ENCODE measurements at places on chromosomes 1 and 21.
A peak's percentile ranks its signal among the peaks of the same experiment; 100 is the strongest.

DNA sequence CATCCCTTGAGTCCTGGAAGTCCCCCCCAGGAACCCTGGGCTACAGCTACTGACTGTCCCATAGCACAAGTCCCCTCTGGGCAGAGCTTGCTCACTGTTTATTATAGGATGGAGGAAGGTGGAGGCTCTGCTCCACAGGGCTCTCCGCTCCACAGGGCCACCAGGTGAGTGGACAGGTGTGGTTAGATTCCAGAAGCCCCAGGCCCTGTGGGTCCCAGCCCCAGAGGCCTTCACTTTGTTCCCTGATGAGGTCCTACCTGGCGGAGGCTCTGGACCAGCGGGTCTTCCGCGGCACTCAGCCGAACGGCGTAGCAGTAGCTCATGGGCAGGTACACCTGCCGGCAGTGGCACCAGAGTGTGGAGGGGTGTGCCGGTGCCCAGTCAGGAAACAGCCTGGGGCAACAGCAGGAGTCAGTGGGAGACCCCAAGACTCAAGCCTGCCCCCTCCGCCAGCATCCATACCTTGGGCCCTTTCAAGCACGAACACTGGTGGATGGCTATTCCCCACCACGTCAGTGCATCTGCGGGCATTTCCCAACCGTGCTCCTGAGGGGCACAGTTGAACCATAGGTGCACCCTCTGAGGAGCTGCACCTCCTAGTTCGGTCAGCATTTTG is 12.3 kb downstream of the LSS start:
- DNase-seq, result no peak

GRCh38 chr1:201561195-201561564 is 22.3 kb downstream of the NAV1 start:
- no peak for DNase-seq

- DNase-seq, result no peak
Measured at GRCh38 chr1:43366179-43366578, 1.6 kb downstream of the ELOVL1 start.

DNA sequence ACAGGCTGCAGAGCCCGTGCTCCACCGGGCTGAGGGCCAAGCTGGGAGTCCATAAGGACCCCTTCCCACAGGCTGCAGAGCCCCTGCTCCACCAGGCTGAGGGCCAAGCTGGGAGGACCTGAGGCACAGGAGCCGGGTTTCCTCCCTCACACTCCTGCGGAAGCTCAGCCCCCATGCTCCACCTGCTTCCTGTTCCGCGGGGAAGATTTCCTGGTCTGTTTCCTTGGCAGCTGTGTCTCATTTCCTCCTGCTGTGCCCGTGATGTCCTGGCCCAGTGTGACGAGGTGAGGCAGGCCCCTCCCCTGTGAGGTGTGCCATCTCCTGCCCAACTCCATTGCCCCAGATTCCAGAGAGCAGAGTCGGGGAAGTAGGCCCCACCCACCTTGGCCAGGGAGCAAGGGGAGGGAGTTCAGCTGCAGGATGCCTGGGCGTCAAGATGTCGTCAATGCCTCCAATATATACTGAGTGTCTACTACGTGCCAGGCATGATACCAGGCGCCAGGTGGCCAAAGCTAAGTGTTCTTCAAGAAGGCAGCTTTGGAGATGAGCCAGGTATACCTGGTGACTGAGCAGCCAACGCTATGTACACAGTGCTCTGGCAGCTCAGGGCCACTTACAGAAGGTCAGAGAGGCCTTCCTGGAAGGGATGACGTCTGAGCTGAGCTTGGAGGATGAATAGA is 58.8 kb downstream of the NAV1 start:
- DNase-seq, result no peak

DNA sequence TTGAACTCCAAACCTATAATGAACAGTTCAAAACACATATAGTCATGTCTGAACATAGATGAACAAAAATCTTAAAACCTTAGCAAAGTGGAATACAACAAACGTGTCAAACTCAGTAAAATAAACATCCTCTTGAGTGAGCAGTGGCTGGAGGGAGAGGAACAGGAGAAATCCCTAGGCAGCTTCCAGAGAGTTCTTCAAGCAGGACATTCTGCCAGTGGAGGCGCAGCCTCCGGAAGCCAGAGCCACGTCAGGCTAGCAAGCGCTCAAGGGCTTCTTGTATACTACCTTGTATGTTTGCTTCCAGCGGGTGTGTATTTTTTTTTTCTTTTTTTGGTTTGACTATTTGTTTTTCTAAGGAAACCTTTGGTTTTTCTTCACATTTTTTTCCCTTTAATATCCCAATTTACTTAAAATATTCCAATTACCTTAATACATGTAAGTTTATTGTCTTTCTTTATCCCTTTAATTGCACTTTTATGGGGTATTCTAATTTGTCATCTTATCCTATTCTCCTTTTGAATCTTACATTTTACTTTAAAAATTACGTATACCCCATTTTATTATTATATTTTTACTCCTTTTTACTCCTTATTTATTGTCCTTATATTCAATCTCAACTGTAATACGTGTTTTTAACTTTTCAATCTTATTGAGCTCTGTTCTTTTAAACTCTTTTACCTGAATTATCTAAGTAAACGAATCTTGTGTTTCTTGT is 42.0 kb downstream of the COLGALT2 start:
- DNase-seq, result no peak

- DNase-seq, result no peak
Measured at GRCh38 chr1:163720294-163720693, 398.5 kb downstream of the NUF2 start.

- no peak for DNase-seq
Measured at GRCh38 chr1:221602830-221603229, 139.1 kb downstream of the DUSP10 start.

DNA sequence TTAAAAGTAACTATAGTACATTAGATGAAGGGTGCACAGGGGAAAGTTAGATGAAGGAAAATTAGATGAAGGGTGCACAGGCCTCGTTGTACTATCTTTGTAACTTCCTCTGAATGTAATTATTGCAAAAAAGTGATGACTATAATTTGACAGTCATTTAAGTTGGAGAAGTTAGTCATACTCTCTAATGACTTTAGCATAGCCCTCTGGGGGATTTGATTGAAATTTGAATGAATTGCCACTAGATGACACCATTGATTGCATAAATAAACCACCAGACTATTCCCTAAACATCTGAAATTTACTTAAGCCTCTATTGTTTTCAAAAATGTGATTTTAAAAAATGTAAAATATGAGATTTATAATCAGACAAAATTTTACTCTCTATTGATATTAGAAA is 102.6 kb downstream of the TPR start:
- DNase-seq, result peak; percentile 19

GRCh38 chr1:54476530-54477109 is 70.4 kb upstream of the SSBP3 start:
- DNase-seq, result no peak

GRCh38 chr1:227736814-227737432 is 1.7 kb downstream of the SNAP47 start:
- DNase-seq, result no peak

GRCh38 chr1:59018446-59018845 is 234.6 kb upstream of the JUN start:
- DNase-seq, result no peak

DNA sequence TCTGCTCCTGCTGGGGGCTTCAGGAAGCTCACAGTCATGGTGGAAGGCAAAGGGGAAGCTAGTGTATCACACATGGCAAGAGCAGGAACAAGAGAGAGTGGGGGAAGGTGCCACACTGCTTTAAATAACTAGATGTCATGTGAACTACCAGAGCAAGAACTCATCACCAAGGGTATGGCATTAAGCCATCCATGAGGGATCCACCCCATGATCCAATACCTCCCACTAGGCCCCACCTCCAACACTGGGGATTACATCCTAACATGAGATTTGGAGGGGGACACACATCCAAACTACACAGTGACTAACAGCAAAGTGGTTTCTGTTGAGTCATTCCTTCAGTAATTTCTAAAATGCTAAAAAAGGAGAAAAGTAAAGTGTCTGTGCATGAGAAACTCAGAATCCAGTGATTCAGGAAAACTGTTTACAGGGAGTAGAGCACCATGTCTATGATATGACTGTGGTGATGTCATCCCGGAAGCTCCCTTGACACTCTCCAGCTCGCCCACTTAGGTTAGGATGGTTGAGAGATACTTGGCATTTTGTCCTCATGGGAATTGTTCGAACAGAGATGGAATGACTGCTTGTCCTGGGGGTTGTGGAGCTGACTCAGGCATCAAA is 50.3 kb downstream of the CHD1L start:
- no peak for DNase-seq

- DNase-seq, result peak; percentile 58
Measured at GRCh38 chr1:101235696-101236515, 913 bp upstream of the S1PR1 start.

GRCh38 chr1:26476958-26477357 is 4.7 kb downstream of the HMGN2 start:
- DNase-seq, result no peak

DNA sequence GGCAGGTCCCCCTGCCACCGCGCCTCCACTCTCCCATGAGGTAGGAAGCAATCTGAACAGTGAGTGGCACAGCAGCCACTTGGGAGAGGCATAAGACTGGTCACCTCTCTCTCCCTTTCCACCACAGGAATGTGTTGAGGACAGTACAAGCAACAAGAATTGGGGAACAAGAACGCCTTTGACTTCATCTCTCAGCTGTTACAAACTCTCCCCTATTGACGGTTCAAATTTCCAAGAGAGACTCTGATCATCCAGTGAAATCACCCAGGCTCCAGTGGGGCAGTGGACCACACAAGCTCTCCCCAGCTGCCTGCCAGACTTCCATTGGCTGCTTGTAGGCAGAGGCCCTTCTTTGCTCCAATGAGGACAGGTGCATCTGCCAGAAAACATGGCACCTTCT is 249.9 kb upstream of the JUN start:
- no peak for DNase-seq

DNA sequence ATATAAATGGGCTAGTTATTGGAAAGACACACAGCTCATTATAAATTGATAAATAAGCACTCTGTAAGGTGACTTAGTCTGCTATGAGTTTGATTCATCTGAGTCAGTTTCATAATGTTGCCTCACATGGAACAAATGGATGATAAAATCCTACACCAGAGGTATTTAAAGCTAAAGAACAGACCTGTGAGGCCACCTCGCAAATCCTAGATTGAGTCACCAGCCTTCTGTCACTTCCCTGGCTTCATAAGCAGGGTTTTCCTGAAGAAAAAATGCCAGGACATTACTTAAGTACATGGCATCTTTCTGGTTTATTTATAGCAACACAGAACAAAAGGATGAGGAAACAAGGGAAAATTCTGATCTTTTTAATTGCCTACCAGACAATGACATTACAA is 18.4 kb downstream of the CD2 start:
- no peak for DNase-seq

- no peak for DNase-seq
Measured at GRCh38 chr1:112284796-112285195, 111.2 kb upstream of the CTTNBP2NL start.

GRCh38 chr1:205528887-205529825 is 24.7 kb downstream of the CDK18 start:
- peak; percentile 73 for DNase-seq

GRCh38 chr1:98342566-98342965 is 319.0 kb upstream of the SNX7 start:
- no peak for DNase-seq

DNA sequence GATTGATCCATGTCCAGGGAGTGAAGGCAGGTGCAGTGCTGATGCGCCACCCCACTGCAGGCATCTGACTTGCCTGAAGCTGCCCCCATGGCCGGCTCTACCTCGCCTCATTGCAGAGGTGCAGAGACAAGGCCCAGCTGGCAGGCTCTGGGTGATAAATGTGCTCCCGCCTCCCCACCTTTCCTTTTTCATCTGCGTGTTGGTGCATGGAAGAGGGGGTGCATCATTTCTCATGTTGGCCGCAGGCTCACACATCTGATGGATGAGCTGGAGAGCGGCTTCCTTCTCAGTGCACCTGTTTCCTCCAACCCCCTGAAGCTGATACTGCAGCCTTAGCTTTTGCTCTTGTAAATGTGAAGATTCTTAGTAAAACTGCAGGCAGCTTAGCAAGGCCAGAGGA is 306.0 kb upstream of the KAZN start:
- no peak for DNase-seq

DNA sequence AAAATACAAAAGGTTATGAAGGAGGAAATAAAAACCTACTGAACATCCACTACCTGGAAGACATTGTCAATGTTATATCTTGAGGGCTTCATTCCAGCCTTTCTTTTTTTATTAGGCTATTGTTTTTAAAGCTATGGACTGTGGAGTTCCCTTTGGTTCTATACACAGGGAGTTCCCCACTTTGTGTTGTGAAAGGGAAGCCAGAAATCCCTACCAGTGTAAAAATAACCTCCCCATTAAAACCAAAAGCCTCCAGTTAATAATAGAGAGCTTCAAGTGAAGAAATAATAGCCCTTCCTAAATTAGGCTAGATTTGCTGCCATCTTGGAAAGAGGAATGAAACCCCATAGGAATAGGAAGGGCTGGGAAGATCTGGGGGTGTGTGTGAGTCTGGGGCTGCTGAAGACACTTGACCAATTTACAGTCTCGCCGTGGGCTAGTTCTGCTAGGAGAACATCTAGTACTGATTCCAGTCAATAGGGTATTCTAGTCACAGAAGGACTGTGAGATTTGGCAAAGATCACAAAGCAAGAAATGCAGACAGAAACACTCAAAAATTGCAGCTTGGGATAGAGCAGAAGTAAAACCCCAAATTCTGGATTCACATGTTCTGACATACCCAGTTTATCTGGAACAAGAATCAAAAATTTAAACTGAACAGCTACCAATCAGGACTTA is 32.4 kb upstream of the PTGFRN start:
- no peak for DNase-seq

DNA sequence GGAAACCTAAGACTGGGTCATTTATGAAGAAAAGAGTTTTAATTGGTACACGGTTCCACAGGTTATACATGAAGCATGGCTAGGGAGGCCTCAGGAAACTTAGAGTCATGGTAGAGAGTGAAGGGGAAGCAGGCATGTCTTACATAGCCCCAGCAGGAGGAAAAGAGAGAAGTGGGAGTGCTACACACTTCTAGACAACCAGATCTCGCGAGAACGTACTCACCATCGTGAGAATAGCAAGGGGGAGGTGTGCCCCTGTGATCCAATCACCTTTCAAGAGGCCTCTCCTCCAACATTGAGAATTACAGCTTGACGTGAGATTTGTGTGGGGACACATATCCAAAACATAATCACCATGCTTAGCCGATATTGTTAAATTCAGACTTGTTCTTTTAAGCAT is 62.8 kb downstream of the DYRK1A start:
- no peak for DNase-seq

- no peak for DNase-seq
Measured at GRCh38 chr1:34500451-34500850, 254.4 kb upstream of the GJB5 start.

GRCh38 chr1:32234792-32235191 is 12.2 kb upstream of the FAM167B start:
- no peak for DNase-seq

- DNase-seq, result no peak
Measured at GRCh38 chr21:41166884-41167283, 1.1 kb upstream of the BACE2 start.

GRCh38 chr1:42957880-42958487 is 684 bp downstream of the SLC2A1 start:
- DNase-seq, result peak; percentile 66

- DNase-seq, result no peak
Measured at GRCh38 chr1:198619375-198620140, 19.3 kb upstream of the PTPRC start.
